Spleen (tissue), 13 donors: ENCODE measurements at places on chromosomes 2 and 18.

GRCh38 chr2:9346885-9347284 is 76.4 kb downstream of the ITGB1BP1 start:
- H3K27ac ChIP-seq, result no peak overlapping the region
- no peak for DNase-seq
- no peak overlapping the region for H3K4me3 ChIP-seq
- no peaks in the 10 kb centered on the region for H3K27me3 ChIP-seq

- no peak overlapping the region for H3K4me3 ChIP-seq
- DNase-seq, result no peak
- no peaks in the 10 kb centered on the region for H3K36me3 ChIP-seq
- H3K4me1 ChIP-seq, result no peaks in the 10 kb centered on the region
Observed at GRCh38 chr2:221473451-221473850, 98.7 kb downstream of the EPHA4 start.

- DNase-seq, result no peak
- H3K36me3 ChIP-seq, result no peaks in the 10 kb centered on the region
Observed at GRCh38 chr2:12534646-12535263, 182.0 kb upstream of the TRIB2 start.

- H3K4me3 ChIP-seq, result no peak overlapping the region
- DNase-seq, result no peak
- no peaks in the 10 kb centered on the region for H3K4me1 ChIP-seq
- H3K27ac ChIP-seq, result no peak overlapping the region
Observed at GRCh38 chr2:181876614-181877063, 14.9 kb upstream of the ITPRID2 start.
